Stimulated activated CD4-positive, alpha-beta T cell treated with anti-CD3 and anti-CD28 coated beads, TNF-alpha, amount 100 ng/mL, for 24 hours (primary cell): ENCODE measurements at places on chromosomes 16 and 17.

- DNase-seq: peak; percentile 7
Measured at GRCh38 chr16:55842369-55843104, 9.6 kb upstream of the CES1 start.

DNA sequence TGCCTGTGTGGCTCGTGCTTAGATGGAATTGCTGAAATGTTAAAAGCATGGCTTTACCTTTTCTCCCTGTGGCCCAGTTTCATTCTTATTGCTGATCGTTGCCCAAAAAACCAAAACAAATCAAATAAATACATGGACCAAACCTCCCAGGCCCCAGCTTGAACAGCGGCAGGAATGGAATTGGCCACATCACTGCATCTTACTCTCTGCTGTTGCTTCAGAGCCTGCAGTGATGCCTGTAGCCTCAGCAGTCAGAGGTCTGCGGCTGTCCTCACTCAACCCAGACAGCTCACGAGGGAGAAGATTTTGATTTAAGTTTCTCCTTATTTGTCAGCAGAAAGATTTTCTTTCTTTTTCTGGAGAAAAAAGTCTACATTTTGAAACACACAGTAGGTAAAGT, 91.5 kb downstream of the NPIPB11 start:
- no peak for DNase-seq

- no peak for DNase-seq
Measured at GRCh38 chr16:18829251-18829650, 27.9 kb upstream of the ARL6IP1 start.

DNA sequence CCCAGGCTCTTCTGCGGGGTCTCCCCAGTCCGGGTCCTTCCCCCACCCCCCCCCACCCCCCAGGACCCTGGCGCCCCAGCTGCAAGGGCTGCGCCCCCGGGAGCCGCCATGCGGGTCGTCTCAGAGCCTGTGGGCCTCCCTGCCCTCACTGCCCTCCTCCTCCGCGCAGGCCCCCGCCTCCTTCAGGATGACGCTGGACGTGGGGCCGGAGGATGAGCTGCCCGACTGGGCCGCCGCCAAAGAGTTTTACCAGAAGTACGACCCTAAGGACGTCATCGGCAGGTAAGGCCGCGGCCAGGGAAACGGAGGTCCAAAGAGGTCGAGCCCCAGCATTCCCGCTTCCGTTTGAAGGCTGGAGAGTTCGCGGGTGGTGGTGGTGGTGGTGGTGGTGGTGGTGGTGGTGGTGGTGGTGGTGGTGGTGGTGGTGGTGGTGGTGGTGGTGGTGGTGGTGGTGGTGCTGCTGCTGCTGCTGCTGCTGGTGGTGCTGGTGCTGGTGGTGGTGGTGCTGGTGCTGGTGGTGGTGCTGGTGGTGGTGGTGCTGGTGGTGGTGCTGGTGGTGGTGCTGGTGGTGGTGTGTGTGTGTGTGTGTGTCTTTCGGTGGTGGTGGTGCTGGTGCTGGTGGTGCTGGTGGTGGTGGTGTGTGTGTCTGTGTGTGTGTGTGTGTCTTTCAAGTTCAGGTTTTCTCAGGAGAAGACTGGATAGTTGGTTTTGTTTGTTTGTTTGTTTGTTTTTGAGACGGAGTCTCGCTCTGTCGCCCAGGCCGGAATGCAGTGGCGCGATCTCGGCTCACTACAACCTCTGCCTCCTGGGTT, 615 bp downstream of the PHKG2 start:
- DNase-seq: peak; percentile 21

GRCh38 chr17:36892112-36892838, 45.0 kb upstream of the LHX1 start:
- DNase-seq: no peak

DNA sequence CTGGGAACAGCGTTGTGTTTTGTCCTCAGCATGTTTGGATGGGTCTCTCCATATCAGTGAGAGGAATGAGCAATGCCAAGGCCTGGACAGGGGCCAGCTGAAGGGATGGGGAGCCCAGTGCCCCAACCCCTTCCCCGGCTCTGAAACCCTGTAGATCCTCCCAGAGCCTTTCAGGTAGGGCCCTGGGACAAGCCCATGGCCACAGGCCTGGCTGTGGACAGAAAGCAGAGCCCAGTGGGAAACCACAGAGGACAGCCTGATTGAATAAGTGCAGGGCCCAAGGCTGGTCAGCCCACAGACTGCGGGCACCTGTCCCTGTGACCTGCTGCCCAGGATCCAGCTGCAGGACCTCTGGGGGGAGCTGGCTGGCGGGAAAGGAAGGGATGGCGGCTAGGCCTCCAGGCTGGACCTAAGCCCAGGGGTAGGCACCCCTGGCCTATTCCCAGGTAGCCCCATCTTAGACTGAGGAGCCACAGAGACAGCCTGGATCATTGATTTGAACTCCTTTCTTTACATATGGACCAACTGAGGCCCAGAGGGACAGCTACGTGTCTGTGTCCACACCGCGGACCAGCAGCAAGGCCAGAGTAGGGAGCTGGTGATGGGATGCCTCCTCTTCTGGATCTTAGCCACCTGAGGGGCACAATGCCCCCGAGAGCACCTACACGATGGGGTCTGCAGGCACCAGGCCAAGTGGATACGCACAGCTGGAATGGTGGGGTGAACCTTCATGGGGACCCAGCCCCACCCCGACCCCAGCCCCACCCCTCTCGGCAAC, 1.3 kb downstream of the CCDC102A start:
- DNase-seq: no peak

DNA sequence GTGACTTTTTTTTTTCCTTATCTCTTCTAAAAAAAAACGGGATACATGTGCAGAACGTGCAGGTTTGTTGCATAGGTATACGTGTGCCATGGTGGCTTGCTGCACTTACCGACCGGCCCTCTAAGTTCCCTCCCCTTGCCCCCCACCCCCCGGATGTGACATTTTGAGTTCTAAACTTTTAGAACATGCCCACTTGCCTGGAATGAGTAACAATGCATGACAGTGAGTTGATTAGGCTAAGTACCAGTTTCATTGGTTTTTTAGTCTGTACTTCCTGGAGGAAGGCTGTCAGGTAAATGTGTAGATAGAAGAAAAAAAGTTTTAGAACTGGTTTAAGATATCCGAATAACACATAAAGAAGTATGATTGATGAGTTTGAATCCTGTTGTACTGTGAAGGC, 4.0 kb downstream of the BPTF start:
- peak; percentile 37 for DNase-seq
